ENCODE measurements at places on chromosomes 7 and 10.

GRCh38 chr7:19117091-19117869, at the start of gene TWIST1:
Gene TWIST1 (minus strand): TSS chr7:19117636. CDS start chr7:19117321, 315 bp downstream.
- H3K4me1 ChIP-seq: no peaks in the 10 kb centered on the region
- no peak within 1 kb of the TSS for H3K27ac ChIP-seq
- H3K4me3 ChIP-seq: peak within 1 kb of the TSS; percentile 81

- no peaks in the 10 kb centered on the region for H3K27me3 ChIP-seq
- no peaks in the 10 kb centered on the region for H3K4me1 ChIP-seq
- DNase-seq: no peak
- no peaks in the 10 kb centered on the region for H3K36me3 ChIP-seq
- H3K4me3 ChIP-seq: no peak overlapping the region
Measured at GRCh38 chr10:75469006-75469616, 37.7 kb downstream of the LRMDA start.

DNA sequence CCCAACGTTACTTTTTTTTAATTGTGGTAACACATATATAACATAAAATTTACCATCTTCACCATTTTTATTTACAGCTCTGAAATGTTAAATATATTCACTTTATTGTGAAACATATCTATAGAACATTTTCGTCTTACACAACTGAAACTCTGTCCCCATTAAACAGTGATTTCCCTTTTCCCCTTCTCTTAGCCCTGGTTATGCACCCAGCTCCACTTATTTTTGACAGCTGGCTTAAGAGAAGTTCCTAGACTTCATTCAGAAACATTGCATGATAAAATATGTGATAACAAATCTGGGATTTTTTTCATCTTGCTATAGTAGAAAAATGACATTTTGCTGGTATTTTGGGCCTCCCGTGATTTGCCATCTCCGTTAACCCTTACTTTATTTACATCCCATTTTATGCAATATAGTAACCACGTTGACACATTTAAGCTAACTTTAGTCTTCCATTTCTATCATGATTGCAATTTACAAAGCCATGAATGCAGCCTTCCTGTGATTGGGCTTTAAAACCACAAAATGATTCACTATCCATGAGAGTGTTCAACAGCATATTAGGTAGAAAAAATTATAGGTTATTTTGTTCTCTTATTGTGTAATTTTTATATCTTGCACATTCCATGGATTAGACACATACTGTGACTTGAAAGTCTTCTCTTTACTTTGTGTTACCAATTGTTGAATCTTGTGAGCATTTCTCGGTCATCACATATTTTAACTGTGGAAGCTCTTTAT, 139.6 kb downstream of the SND1 start:
- no peak overlapping the region for H3K27ac ChIP-seq
- DNase-seq: no peak
- peaks cover 5% of the 10 kb centered on the region for H3K36me3 ChIP-seq
- peaks cover 6% of the 10 kb centered on the region for H3K27me3 ChIP-seq

DNA sequence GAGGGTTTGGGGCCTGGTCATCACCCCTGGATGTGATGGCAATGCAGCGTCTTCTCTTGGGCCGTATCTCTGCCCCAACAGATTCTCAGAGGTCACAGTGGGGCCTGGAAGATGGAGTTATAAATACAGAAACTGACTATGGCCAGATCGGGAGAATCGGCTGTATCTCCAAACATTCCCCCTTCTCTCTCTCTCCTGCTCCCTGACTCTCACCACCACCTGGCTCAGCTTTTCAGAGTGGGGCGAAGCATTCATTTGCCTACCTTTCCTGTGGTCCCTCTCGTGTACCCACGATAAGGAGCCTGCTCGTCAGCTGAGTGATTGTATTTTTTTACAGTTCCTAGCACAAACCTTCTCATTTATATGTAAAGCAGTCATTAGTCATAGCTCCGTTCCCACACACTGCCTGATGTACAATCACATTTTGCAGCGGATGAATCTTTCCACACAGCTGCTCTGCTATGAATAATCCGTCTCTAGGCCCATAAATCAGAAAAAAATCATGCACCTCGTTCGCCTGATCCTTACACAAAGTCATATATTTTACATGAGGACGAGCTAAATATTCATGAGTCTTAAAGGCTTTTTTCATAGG, 23.2 kb upstream of the BTRC start:
- no peaks in the 10 kb centered on the region for H3K36me3 ChIP-seq
- no peaks in the 10 kb centered on the region for H3K4me1 ChIP-seq
- no peak overlapping the region for H3K27ac ChIP-seq
- H3K27me3 ChIP-seq: peaks cover 6% of the 10 kb centered on the region

DNA sequence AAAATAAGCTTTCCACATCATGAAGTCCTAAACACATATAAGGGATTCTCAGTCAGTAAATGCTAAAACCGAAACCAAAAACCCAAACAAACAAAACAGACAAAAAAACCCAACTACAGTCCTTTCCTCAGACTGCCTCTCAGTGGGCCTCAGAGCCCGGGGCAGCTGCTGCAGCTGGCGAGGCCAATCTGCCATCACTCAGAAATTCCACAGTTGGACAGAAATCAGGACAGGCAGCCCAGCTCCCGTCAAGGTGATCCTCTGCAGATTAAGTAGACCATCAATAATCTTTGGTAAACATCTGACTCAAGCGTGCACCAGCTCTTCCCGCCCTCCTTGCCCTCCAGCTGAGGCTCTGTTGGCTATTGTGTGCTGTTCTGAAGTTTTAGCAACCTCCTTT, 142.2 kb downstream of the ATXN7L1 start:
- no peaks in the 10 kb centered on the region for H3K4me1 ChIP-seq
- no peak for DNase-seq
- H3K27ac ChIP-seq: no peak overlapping the region
- no peaks in the 10 kb centered on the region for H3K27me3 ChIP-seq
- H3K36me3 ChIP-seq: no peaks in the 10 kb centered on the region
- H3K4me3 ChIP-seq: no peak overlapping the region

- peaks cover 6% of the 10 kb centered on the region for H3K4me1 ChIP-seq
- H3K27me3 ChIP-seq: no peaks in the 10 kb centered on the region
- H3K36me3 ChIP-seq: no peaks in the 10 kb centered on the region
Measured at GRCh38 chr7:94444813-94445212, 50.1 kb downstream of the COL1A2 start.
